ENCODE measurements at places on chromosomes 4 and X.

DNA sequence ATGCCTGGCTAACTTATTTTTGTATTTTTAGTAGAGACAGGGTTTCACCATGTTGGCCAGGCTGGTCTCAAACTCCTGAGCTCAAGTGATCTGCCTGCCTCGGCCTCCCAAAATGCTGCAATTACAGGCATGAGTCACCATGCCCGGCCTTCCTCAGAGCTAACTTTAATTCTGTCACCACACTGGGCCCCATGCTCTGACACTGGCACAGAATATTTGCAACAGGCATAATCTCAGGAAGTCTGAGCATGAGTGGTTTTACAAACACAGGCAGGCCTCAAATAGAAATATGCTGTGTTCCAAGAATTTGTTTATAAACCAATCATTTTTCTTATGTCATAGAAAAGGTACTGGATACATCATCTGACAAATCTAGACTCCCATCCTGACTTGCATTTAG lies 32.7 kb upstream of the FAM9C start:
- no peak for DNase-seq

DNA sequence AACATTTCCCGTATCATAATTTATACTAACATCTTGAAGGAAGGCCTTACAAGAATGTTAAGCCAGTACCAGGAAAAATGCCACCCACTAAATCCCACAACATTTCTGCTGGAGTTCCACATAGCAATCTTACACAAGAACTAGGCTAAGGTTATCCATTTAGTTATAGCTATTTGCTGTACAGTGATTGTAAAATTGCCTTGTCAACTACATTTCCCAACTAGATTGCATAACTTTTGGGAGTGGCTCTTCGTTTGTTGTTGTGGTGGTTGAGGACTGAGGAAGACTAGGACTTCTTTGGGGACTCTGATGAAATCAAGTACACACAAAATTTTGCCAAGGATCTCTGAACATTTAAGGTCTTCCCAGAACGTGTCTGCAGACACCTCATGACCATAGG lies 8.0 kb downstream of the IBSP start:
- DNase-seq: no peak

DNA sequence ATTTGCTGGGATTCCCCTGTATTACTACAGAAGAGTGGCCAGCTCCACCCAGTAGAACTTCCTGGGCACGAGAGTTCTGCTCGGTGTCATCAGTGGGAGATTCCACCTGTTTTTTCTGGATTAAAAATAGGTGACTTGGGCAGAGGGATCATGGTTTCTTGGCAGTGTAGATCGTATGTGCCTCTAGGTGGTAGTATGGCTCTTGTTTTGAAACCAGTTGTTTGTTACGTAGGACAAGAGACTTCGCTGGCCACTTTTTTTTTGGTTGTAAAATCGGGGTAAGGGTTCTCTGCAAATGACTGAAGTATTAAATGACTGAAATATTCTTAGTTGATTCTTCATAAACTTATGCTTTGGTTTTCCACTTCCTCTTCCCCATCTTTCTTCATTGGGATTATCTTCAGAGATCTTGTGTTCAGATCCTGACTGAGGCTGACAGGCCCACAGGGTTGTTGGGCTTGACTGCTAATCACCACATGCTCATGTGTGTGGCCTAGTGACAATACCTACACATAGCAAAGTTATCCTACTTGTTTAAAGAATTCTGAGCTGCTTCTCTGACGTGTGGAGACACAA lies 43.8 kb upstream of the WDR1 start:
- DNase-seq: no peak

- no peak for DNase-seq
These were observed 153.5 kb downstream of the CAMK2D start for GRCh38 chr4:113607998-113608397.

GRCh38 chrX:112753116-112753515 lies 73.4 kb upstream of the LHFPL1 start:
- DNase-seq: no peak

- DNase-seq: no peak
These were observed 192.5 kb upstream of the TAPT1 start for GRCh38 chr4:16418814-16419213.

DNA sequence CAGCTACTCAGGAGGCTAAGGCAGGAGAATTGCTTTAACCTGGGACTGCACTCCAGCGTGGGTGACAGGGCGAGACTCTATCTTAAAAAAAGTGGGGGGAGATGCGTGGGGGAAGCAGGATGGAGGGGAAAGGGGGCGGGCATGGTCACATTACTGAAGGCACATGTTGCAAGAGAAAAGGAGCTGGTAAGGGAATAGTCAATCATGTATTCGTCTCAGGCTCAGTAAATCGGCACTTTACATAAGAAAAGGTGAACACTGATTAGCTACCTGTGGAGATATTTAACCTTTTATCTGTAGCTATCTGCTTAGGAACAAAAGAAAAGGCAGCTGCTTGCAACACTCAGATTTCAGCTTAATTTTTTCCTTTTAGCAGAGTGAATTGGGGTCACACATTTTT lies 132.5 kb downstream of the PLS3 start:
- no peak for DNase-seq

- DNase-seq: no peak
These were observed 391 bp downstream of the UBL4A start for GRCh38 chrX:154486052-154486395.

- no peak for DNase-seq
These were observed 25.0 kb downstream of the GPR174 start for GRCh38 chrX:79169484-79169883.

DNA sequence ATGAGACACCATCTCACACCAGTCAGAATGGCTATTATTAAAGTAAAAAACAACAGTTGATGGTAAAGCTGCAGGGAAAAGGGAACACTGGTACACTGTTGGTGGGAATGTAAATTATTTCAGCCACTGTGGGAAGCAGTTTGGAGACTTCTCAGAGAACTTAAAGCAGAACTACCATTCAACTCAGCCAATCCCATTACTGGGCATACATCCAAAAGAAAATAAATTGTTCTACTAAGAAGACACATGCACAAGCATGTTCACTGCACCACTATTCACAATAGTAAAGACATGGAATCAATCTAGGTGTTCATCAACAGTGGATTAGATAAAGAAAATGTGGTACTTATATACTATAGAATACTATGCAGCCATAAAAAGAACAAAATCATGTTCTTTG lies 135.0 kb downstream of the REELD1 start:
- no peak for DNase-seq

GRCh38 chr4:55706541-55706940 lies 70.4 kb upstream of the NMU start:
- DNase-seq: no peak

- no peak for DNase-seq
These were observed 73.3 kb downstream of the MANBA start for GRCh38 chr4:102687373-102687981.

DNA sequence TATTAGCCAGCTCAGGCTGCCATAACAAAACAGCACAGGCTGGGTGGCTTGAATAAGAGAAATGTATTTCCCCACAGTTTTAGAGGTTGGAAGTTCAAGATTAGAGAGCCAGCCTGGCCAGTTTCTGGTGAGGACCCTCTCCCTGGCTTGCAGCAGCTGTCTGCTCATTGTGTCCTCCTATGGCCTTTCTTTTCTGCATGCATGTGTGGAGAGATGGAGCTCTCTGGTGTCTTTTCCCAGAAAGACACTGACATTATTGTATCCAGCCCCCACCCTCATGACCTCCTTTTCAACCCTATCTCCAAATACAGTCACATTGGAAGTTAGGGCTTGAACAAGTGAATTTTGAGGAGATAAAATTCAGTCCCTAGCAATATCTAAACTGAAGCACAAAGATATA lies 263.8 kb upstream of the PABPC4L start:
- DNase-seq: no peak

GRCh38 chr4:98771959-98772632 lies 113.7 kb upstream of the TSPAN5 start:
- no peak for DNase-seq

GRCh38 chrX:11241720-11242119 lies 51.5 kb upstream of the AMELX start:
- DNase-seq: no peak

DNA sequence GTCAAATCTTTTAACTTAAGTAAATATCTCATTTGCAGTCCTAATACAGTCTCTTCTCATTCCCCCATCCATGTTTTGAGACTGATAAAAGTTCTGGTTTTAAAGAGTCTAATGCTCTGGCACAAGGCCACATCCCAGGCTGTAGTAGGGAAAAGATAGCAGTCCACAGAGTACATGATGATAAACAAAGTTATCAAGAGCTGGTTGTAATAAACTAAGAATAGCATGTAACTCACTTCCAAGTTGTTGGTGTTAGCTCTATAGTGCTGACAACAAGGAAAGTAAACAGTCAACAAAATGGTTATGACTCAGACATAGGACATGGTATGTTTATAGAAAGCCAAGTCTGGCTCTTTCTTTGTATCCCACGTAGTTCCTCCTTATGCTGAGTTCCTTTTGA lies 21.8 kb upstream of the AREG start:
- no peak for DNase-seq

- DNase-seq: no peak
These were observed 67.5 kb downstream of the PHOX2B start for GRCh38 chr4:41681054-41681453.

All from stimulated activated CD8-positive, alpha-beta memory T cell treated with anti-CD3 and anti-CD28 coated beads, Interleukin-4, amount 100 ng/mL, for 4 hours (primary cell).